ENCODE measurements at places on chromosomes 2 and 18.

- no peak for DNase-seq
These were observed 590 bp downstream of the IFIH1 start for GRCh38 chr2:162317861-162318327.

- DNase-seq: no peak
These were observed 143.5 kb downstream of the MBP start for GRCh38 chr18:76988827-76989646.

DNA sequence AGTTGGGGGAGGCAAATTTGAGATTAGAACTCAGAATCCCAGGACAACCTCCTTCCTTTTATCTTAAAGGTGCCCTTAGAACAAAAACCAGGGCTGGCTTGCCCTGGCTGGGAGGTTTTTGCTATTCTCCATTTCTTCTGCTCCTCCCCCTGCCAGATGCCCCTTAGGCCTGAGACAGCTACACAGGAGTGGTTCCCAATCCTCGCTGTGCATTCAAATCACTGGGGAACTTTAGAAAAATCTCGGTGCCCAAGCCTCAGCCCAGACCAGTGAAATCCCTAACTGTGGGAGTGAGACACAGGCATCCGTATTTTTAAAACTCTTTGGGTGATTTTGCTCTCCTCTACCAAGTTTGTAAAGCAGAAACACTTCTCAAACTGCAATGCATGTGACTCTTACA lies 38.8 kb downstream of the LBH start:
- DNase-seq: no peak

DNA sequence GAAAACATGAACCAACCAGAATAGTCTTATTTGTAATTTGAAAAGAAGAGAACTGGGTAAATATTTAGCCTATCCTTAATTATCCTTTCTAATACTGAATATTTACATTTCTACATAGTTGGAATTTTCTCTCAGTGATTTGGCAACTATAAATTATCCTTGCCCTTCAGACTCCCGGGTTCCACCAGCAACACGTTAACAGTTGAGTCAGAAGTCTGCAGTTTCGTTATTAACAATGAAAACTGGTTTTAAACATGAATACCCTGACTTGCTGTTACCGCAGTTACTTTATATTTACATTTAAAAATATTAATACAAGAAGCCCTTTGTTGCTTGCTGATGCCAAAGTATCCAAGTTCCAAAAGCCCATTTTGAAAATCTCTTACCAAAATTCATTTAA lies 673.0 kb downstream of the ARHGAP15 start:
- no peak for DNase-seq

DNA sequence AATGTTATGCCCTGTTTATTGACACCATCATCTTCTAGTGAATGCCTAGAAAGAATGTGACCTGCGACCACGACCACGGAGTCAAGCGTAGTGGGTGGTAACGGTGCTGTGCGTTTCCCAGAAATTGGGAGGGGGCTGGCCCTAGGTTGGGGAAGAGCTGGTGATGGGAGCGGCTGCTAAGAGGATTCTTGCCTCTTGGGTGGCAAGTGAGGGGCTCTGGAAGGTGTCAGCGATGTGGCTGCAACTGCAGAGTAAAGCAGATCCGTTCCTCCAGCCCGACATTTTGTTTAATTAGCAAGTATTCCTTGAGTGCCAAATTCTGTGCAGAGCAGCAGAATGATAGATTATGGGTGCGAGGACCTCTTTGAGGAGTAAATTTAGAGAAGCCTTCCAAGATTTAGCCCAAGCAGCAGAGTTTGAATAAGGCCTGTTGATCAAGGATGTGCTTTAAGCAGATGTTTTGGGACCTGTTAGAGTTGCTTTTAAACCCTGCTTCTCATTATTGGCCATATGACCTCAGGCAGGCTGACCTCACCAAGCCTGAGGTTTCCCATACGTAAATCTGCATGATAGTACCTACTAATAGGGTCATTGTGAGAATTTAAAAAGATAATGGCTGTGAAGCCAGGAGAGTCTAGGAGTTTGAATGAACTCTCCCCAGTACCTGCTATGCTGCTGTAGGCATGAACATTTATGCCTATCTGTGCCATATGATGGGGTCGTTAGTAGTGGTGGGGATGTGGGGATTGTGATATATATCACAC lies 287.7 kb downstream of the PTGR3 start:
- DNase-seq: no peak

- DNase-seq: no peak
These were observed 124.7 kb downstream of the PDE1A start for GRCh38 chr2:182302174-182302573.

GRCh38 chr2:11708106-11708505 lies 38.1 kb upstream of the NTSR2 start:
- no peak for DNase-seq

- DNase-seq: no peak
These were observed 16.3 kb upstream of the SLC1A4 start for GRCh38 chr2:64972876-64973275.

DNA sequence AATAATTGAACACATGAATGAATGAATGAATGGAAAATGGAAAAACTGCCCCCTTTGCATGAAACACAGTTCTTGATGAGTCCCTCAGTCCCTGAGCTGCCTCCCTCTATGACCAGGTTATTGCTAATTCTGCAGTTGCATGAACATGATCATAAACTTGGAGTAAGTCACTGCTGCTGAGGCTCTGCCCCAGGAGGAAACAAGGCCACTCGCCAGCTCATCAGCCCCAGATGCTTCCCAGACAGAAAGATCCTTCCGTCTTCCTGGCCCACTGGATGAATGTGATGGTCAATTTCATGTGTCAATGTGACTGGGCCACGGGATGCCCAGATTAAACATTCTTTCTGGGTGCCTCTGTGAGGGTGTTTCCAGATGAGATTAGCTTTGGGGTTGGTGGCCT lies 16.4 kb downstream of the GPR45 start:
- DNase-seq: no peak

DNA sequence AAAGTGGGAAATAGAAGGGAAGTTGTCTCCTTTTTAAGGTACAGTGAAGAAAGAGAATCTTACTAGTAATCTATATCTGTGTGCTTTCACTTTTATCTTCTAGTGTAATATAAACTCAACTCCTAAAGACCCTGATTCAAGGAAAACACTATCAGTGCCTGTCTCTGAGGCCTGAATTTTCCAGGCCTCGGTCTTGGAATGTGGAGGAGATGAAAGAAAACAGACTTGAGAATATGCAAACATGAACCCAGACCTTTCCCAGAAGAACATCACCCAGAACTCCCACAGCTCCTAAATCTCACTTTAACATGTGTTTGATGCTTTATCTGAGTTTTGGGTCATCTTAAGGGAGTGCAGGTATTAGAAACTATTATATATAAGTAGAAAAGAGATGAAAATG lies 51.8 kb downstream of the EPB41L5 start:
- DNase-seq: no peak

DNA sequence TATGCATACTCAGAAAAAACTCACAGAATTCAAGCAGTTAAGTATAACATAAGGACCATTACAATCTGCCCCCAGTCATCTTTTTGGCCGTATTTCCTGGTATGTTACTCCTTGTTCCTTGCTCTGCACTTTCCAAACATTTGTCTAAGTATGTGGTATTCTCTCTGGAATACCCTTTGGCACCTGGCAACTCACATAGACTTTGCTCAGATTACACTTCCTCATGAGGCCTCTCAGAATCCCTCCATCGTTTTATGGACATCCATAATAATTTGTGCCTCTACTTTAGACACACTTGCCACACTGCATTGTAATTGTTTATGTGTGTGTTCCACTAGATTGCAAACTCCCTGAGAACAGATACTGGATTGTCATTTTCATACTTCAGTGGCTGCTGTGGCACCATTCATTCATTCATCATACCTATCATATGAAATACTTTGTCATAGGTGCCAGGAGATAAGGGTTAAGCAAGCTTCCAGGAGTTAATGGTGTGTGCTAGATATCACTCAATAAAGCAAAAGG lies 84.0 kb downstream of the HIBCH start:
- no peak for DNase-seq

GRCh38 chr2:233219848-233220247 lies 31.6 kb upstream of the ATG16L1 start:
- no peak for DNase-seq

DNA sequence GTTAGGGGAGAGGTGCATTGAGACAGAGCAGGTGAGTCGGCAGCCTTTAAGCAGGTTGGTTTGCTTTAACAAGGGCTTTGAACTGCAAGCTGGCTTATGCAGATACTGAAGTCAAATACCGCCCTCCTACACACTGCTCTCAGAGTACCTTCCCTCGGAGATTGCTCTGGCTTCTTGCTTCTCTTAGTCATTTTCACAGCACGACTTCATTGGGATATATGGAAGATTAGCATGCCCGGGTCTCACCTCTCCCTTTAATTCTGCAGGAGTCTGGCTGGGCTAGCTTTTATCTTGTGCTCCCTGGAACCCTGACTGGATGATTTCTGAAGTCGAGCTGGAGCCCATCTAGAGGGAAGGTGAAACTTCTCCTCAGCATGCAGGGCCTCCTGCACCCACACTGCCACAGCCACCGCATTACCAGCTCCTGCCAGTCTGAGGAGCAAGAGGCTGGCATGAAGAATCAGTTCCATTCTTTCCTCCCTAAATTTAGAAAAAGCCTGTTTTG lies 395.5 kb upstream of the HNRNPA3 start:
- DNase-seq: no peak

- no peak for DNase-seq
These were observed 52.7 kb downstream of the TAF1B start for GRCh38 chr2:9895669-9896590.

GRCh38 chr2:198268519-198268918 lies 464.1 kb downstream of the PLCL1 start:
- no peak for DNase-seq

DNA sequence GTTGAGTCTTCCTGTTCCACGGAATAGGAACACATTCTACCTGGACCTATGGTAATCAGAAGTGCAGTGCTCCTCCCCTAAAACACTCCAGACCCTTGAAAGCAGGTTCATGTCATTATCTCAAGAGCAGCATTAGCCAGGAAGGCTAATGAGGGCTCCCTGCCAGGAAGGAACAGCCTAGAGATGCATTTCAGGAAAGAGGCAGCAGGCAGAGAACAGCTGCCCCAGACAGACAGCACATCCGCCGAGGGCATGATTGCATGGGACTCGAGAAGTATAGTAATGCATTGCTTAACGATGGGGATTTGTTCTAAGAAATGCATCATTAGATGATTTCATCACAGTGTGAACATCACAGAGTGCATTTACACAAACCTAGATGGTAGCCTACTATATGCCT lies 171.5 kb downstream of the ALK start:
- no peak for DNase-seq

DNA sequence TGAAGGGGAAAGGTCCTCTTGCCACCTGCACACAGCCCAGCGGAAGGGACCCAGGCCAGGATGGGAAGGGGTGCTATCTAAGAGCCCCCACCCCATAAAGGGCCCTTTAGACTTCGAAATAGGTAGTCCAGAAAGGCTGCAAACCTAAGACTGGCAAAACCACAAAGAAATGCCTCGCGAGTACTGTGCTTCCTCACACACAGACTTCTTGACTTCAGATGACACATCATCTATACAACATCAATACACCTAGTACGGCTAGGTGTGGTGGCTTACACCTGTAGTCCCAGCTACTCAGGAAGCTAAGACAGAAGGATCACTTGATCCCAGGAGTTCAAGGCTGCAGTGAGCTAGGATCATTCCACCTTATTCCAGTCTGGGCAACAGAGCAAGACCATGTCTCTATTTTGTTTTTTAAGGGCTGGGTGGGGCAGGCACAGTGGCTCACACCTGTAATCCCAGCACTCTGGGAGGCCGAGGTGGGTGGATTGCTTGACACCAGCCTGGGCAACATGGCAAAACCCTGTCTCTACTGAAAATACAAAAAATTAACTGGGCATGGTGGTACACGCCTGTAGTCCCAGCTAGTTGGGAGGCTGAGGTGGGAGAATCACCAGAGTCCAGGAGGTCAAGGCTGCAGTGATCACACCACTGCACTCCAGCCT lies 125.8 kb downstream of the CABLES1 start:
- DNase-seq: no peak

GRCh38 chr2:55111570-55112228 lies 61.4 kb upstream of the RTN4 start:
- no peak for DNase-seq

- no peak for DNase-seq
These were observed 49.9 kb downstream of the ALPK2 start for GRCh38 chr18:58578835-58579560.

DNA sequence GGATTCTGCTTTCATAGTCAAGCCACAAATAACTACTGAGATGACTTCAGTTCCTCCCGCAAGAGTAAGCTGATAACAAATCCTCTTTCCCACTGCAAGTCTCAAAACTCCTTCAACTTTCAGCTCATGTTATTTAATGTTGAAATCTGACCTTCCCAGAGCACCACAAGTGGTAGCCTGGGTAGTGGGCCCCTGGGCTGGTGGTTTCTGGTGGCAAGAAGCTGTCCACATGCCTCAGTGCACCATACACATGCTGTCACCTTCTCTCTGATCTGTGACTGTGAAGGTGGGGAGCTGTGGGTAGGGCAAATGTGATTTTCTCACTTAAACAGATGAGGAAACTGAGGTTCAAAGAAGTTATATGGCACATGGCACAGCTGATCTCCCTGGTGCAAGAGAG lies 246.1 kb upstream of the EPAS1 start:
- no peak for DNase-seq

GRCh38 chr2:98691303-98691702 lies 39.6 kb downstream of the MGAT4A start:
- no peak for DNase-seq

Data from stimulated activated CD8-positive, alpha-beta memory T cell treated with anti-CD3 and anti-CD28 coated beads, Interleukin-15, amount 100 ng/mL, for 4 hours (primary cell).